Putamen (tissue), 1 donor: ENCODE measurements at places on chromosomes 6 and 20.
A peak's percentile ranks its signal among the peaks of the same experiment; 100 is the strongest.

GRCh38 chr6:26223228-26223627, 136.0 kb downstream of the HFE start:
- DNase-seq = no peak

GRCh38 chr6:145349950-145350510, 385.3 kb downstream of the EPM2A start:
- peak; percentile 55 for DNase-seq

DNA sequence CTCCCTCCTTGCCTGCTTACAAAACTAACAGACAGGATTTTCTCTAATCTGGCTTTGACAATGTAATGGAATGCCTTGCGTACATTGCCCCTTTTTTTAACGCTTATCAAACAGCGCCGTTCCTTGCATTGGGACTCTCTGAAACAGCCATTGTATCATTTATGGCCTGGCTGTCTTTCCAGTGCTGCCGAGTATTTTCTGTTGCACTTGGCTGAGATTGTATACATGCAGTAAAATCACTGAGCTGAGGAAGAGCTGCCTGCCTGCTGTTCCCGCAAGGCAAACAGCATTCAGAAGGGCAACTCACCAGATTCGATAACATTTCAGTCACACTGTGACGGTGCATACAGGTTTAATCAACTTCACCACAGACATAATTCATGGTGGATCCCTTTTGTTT, 106.0 kb downstream of the SH3BGRL2 start:
- DNase-seq = no peak

DNA sequence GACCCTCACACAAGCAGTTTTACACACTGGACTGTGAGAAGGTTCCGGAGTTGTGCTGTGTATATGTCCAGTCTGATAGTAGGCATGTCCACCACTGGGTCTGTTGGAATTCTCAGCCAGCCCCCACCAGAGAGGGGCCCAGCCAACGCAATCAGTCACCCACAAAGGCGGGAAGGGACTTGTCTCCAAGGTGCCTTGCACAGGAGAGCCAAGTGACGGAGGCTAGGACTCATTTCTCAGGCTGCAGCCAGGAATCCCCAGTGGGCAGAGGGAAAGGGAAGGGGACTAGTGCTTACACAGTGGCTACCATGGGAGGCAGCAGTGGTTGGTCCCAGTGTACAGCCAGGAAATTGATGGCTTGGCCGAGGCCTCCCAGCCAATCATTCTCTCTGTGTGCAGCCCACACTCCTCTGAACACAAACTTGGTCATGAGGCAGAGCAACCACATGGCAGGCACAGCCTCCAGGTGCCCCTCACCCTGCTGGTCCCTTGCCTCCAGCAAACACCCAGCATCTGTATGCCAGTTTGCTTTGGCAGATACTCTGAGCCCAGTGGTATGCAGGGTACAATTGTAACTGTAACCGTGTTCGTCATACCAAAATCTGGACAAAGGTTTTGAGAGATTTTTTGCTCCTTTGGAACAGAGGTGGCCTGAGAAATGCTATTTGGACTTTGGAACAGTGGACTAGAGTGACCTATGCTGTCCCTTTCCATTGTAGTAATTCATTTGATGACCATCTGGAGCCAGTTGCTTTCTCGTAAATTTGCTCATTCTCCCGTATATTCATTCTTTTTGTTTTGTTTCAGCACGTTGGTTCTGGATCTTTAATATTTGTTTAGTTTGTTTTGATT, 72.9 kb upstream of the MYL9 start:
- no peak for DNase-seq

DNA sequence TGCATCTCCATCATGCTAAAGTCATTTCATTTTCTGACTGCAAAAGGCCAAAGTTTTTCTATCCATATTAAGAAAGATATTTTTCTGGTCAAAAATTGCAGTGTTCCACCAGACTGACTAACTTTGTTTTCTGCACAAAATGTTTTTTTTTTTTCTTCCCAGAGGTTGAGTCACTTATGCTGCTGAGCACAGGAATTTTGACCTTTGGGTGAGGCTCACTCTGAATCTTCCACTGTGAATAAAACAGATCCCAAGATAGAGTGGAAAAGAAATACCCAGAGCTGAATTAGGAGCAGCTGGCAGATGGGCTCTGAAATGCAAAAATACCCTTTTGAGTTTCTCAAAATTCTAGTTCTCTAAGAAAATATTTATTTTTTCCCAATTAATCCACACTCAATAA, 996.8 kb downstream of the KIF16B start:
- no peak for DNase-seq

DNA sequence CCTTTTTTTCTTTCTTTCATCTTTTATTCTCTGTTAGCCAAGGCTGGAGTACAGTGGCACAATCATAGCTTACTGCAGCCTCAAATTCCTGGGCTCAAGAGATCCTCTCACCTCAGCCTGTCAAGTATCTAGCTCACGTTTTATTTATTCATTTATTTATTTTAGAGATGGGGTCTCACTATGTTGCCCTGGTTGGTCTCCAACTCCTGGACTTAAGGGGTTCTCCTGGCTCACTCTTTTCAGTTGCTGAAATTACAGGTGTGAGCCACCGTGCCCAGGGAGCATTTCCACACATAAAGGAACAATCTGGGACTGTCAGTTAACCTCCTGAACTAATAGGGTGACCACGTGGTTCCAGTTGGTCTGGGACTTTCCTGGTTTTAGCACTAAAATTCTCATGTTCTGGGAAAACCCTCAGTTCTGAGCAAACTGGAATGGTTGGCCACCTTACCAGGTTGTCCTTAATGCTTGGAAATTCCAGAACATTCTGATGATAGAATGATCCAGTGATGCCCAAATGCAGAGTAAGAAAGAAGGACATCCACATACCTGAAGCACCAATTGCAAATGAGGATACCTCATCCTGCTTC, 105.5 kb upstream of the ZNF217 start:
- DNase-seq = no peak

- DNase-seq = no peak
Observed at GRCh38 chr20:4147319-4147718, 132.0 kb upstream of the RNF24 start.

- no peak for DNase-seq
Observed at GRCh38 chr6:109579361-109579760, 96.3 kb upstream of the ZBTB24 start.

DNA sequence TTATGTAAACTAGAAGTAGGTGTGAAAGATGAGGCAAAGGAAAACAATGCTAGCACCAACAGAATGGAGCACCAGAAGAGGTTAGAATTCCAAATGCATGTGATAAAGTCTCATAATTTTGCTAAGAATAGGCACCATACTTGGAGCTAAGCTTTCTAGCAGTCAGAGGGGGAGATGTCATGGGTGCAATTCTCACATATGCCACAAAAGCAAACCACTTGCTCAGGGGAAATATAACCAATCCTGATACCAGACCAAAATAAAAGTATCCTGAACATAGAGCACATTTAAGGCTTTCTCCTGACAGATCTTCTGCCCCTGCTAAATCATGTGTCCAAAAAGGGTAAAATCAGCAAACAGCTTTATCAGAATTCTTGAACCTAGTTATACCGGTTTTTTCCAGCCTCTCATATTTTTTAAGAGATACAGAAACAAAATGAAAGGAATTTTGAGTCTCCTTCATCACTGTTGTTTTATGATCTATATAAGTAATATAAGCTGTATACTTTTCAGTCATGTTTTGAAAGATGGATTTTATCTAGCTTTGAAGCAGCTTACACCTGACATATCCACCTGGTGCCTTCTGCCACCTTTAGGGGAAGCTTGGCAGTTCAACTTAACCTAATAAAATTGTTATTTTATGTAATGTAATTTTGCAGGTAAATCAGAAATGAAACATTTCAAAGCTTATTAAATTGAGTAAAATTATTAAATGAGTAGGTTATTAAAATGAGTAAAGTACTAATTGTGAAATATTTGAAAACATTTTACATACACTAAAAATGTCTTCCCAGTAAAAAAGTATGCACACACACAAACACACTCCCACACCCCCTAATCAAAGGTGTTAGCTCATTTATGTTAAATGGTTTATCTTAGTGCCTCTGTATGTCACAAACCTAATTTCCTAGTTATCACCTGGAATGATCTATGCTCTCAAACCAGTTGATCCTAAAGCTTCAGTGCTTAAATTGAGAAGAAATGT, 2.8 kb downstream of the SPO11 start:
- DNase-seq = no peak

- no peak for DNase-seq
Observed at GRCh38 chr6:61711849-61712248, 574.2 kb downstream of the KHDRBS2 start.

- no peak for DNase-seq
Observed at GRCh38 chr6:112980676-112981075, 633.5 kb downstream of the RFPL4B start.

DNA sequence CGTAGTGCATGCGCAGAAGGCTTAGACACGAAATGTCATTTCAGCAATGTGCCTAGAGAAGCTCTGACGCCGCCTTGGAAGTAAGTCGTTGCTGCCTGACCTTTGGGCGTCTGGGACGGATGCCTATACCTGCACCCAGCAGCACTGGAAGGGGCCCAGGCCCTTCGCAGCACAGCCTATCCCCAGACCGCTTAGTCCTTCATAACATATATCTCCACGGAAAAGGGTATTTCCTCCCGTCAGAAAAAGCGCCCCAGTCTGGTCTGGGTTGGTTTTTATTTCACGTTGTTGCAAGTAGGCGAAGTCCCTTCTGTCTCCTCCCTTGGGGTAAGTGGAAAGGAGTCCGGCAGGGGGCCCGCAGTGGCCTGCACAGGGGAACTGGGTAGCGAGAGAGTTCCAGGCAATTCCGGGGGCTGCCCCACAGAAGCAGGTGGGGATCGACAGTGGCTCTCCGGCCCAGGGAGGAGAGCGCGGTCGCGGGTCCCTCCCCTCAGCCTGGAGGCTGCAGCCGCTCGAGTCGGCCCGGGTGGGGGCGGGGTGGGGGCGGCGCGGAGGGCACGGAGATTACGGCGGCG, 559 bp upstream of the EYA4 start:
- no peak for DNase-seq

DNA sequence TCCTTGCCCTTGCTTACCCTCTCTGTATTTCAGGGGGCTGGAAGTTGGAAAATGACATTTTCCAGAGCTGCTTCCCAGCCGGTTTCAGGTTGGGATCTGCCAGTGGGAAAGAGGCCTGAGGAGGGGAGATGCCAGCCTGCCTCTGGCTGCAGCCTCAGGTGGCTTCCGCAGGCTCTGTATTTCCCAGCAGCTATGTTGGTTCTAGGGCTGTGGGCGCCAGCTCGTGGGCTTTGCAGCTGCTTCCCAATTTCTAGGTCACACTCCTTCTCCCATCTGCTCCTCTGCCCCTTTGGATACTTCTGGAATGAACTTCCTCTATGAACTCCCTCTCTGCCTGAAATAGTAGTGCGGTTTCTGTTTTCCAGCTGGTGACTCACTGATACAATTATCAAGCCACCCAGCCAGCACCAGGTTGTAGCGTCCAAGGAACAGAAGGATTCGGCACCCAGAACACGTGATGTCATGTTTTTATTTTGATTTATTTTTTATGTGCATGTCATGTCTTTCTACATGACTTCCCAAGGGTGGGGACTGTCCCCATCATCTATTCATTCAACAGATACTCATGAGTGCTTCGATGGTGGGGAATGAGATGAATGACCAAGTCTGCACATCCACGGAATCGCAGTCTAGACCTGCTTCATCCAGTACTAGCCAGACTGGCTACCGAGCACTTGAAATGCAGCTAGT, 38.0 kb downstream of the TGM2 start:
- DNase-seq = no peak

DNA sequence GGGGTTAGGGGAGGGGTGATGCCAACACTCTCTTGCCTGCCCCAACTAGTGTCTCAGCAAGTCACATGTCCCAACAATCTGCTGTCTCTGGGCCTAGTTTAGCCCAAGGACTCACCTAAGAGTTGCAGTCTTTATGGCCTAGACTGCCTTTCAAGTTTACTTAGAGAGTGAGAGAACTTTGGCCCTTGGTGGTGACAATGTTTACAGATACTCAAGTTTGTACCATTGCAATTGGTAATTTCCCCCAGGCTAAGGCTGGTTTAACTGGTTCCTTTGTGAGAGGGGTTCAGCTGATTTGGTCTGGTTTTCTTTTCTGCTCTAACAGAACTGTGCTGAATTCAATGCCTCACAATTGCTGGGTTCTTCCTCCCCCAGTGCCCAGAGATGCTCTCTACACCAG, 1279.9 kb upstream of the EYS start:
- no peak for DNase-seq

DNA sequence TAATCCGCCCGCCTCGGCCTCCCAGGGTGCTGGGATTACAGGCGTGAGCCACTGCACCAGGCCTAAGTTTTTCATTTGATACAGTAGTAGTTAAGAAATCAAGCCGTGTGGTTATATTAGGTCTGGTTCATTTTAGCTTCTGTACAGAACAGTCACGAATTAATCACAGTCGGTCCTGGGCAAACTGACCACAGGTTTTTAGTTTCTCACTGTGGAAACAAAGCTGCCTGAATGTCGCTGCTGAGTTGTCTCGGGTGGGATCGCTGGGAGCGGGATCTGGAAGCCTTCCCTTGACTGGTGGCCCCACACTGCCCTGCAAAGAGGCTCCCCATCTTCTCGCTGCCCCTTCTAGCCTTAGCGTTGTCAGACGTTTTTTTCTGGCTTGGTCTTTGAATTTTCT, 18.6 kb downstream of the UCKL1 start:
- no peak for DNase-seq

DNA sequence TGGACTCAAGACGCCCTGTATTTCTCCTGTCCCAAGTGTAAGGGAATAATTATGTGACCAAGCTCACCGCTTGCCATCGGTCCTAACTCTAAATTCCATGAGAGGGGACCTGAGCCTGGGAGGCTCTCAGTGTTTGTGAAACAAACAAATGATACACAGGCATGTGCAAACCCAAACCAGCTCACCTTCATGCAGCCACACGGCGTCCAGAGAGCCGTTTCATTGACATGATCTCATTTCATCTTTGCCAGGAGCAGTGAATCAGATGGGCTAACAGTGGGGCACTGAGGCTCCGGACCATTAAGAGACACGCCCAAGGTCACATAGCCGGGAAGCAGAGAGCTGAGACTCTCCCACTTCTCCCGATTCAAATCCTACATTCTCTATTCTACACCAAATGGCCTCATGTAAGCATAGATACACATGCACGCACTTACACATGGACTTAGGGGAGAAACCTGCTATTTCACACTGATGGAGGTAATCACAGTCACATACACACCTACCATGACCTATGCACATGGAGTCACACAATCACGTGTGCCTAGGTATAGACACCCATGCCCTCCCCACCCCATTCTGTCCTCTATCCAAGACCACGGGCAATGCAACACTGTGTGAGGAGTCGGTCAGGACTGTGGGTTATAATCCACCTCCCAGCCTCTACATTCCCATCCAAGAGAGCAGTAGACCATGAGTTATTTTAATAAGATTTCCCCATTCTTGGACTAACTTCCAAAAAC, 1.1 kb downstream of the BNIP5 start:
- no peak for DNase-seq

GRCh38 chr20:35398660-35399144, 13.1 kb downstream of the UQCC1 start:
- peak; percentile 13 for DNase-seq

DNA sequence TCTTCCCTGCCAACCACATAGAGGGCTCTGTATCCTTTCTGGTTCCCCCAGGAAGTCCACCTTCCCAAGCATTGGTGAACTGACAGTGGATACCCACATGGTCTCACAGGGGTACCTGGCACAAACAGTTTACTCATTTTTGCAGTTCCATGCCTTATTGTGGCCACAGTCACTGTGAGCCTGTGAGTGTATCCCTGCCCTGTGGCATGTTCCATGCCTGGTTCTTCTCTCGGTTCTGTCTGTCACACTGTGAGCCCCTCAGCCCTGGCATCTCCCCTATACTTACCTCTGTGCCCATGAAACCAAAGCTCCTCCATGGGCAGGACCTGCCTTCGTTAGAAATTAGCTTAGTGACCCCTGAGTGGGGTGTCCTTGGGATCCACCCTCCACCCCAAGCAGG, 107.8 kb downstream of the TOX2 start:
- no peak for DNase-seq

- no peak for DNase-seq
Observed at GRCh38 chr6:146878168-146878951, 279.6 kb downstream of the ADGB start.
